Fibroblast of villous mesenchyme (primary cell): ENCODE measurements at places on chromosomes 13 and 19.

- DNase-seq, result peak; percentile 30
These were observed 54.5 kb downstream of the USP12 start for GRCh38 chr13:27117158-27117557.

DNA sequence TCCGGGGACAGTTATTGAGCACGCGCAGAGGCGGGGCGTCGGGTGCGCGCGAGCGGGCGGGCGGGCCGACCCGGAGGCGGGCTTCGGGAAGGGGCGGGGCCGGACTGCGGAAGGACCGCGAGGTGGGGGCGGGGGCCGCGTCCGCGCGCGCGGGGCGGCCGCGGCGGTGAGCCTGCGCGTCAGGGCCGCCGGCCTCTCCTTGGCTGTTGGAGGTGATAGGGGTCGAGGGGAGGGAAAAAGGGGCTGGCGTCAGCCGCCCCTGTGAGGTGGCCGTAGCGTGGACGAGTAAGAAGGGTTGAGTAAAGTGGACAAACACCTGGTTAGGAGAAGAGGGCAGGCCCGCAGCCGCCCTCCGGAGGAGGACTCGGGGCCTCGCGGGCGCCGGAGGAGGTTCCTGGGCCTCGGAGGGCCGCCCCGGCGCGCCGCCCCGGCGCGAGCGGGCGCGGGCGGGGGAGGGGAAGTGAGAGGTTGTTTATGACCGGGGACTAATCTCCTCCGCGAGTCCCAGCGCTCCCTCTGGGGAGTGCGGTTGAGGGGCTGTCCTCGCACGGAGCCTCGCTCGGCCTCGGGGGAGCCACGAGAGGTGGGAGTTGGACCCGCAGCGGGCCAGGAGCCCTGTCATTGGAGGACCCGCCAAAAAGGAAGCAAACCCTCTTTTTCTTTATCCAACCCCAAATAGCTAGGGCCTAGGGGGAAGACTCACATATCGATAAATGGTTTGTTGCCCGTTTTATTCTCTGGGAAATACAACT is 547 bp upstream of the INTS6 start:
- DNase-seq, result no peak

GRCh38 chr13:66974174-66974573 is 256.0 kb downstream of the PCDH9 start:
- no peak for DNase-seq

GRCh38 chr13:75660694-75661093 is 24.6 kb downstream of the LMO7 start:
- DNase-seq, result no peak

GRCh38 chr13:41386211-41386610 is 71.1 kb upstream of the RGCC start:
- no peak for DNase-seq

GRCh38 chr13:61954092-61954491 is 538.4 kb upstream of the PCDH20 start:
- DNase-seq, result peak; percentile 0

GRCh38 chr19:48660852-48661710 is 11.7 kb downstream of the NTN5 start:
- DNase-seq, result peak; percentile 91

- no peak for DNase-seq
These were observed 17.7 kb downstream of the WTIP start for GRCh38 chr19:34499155-34499834.

DNA sequence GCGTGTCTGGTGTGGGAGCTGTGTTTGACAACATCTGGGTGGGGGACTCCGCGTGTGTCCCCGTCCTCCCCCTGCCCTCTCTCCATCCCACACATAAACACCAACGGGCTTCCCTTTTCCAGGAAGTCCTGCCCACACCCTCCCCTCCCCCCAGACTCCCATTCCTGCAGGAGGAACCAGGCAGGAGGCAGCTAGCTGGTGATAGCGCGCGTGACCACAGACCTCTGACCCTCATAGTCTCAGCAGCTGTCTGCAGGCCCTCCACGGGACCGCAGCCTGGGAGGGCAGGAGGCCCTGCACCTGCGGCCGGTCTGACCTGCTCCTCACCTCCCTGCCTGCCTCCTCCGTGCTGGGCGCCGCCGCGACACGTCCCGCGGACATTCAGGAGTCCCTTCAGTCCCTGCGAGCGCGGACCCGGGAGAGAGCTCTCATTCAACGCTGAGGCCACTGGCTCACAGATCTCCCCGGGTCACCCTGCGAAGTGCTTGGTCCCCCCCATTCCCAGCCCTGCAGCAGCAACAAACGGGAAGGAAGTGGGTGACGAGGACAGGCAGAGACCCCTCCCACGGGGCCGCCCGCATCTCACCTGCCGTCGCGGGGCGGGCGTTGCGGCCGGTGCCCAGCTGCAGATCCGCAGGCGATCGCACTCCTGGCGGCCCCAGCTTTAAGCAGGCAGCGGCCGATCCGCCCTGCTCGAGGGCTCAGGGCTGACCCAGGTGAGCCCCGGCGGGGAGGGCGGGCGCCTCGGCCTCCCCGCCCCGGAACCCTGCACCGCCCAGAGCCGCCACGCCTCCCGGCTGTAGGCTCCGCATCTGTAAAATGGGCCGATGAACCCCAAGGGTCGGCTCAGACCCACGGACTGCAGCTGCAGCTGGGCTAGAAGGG is 1.1 kb upstream of the ACP5 start:
- DNase-seq, result peak; percentile 32

GRCh38 chr19:9914001-9914314 is 22.4 kb downstream of the OLFM2 start:
- DNase-seq, result no peak

DNA sequence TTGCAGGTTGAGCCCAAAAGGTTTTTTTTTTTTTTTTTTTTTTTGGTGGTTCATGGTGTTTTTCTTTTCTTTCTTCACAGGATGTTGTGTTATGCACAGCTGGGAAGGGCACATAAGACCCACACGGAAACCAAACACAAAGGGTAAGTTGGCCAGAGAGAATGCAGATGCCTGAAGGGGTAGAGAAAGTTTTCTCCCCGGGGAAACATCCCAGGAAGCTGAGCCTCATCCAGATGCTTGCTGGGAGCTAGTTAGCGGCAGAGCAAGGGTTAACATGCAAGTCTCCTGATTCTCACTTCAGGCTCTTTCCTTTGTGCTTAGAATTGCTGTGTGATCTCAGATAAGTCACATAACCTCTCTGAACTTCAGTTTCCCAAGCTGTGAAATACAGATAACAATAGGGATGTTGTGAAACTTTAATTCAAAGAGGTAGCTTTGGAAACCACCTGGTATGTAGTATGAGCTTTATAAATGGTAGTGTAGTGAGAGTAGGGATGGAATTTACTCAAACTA is 3.1 kb downstream of the ADGRE1 start:
- DNase-seq, result no peak

- DNase-seq, result peak; percentile 61
These were observed 401 bp upstream of the ZNF765 start for GRCh38 chr19:53394522-53394973.

- DNase-seq, result no peak
These were observed 43.2 kb downstream of the ARHGEF7 start for GRCh38 chr13:111158136-111158805.

GRCh38 chr13:110017379-110017778 is 231.0 kb upstream of the IRS2 start:
- DNase-seq, result peak; percentile 88

DNA sequence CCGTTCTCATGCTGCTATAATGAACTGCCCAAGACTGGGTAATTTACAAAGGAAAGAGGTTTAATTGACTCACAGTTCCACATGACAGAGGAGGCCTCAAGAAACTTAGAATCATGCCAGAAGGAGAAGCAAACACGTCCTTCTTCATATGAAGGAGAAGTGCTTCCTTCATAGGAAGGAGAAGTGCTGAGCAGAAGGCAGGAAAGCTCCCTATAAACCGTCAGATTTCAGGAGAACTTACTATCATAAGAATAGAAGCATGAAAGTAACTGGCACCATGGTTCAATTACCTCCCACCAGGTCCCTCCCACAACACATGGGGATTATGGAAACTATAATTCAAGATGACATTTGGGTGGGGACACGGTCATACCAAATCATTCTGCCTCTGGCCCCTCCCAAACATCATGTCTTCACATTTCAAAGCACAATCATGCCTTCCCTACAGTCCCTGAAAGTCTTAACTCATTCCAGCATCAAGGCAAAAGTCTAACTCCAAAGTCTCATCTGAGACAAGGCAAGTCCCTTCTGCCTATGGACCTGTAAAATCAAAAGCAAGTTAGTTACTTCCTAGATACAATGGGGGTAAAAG is 10.6 kb downstream of the ACOD1 start:
- no peak for DNase-seq

DNA sequence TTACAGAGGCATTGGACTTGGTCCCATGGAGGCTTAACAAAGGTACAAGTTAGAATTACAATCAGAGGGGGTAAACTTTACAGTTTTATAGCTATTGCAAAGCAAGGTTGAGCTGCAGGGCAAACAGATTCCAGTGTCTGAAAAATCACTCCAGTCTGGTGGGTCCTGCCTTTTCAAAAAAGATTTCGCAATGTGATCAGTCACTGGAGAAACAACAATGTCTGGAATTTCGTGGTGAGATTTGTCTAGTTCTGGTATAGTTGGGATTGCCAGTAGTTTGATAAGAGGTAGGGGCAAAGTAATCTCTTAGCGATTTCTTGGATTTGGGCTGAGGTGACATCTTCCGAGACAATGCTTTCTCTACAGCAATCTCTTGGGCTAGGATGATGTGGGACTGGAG is 1198.2 kb upstream of the PCDH9 start:
- DNase-seq, result no peak

GRCh38 chr13:25352230-25352629 is 19.5 kb upstream of the ATP8A2 start:
- no peak for DNase-seq

- DNase-seq, result no peak
These were observed 134.8 kb downstream of the B3GLCT start for GRCh38 chr13:31334547-31334946.

DNA sequence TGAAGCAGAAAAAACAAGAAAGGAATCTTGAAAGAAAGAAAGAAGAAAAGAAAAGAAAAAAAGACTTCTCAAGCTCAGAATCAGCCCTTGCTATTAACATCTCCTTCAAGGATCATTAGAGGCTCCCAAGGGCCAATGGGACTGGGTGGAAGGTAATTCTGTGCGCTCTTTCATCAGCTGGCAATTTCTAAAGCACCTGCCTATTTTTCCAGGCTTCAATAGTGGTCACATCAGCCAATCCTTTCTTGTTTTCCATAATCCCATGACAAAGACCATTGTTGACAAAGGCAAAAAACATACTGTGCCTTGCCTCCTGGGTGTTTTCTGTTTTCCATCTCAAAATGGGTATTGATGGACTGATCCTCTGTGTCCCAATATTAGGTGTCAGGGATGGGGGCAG is 88.2 kb upstream of the TSC22D1 start:
- DNase-seq, result no peak

- DNase-seq, result no peak
These were observed 42.3 kb upstream of the GJB6 start for GRCh38 chr13:20274466-20274865.

DNA sequence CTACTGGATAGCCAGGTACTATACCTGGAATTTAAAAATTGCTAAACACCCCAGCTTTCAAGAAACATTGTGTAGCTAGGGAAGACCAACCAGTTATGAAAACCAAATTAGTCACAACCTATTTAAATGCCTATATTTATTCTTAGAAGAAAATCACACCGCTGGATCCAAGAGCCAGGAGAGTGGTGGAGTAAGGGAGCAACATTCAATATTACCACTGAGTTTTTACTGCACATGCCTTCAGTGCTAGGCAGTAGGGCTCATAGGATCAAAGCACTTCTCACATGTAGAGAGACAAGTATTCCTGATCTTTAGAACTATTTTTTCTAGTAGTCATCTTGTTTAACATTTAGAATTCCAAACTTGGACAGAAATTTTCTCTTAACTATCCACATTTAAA is 11.2 kb downstream of the ITM2B start:
- DNase-seq, result no peak

GRCh38 chr13:46554951-46555350 is 2.0 kb downstream of the LRCH1 start:
- peak; percentile 35 for DNase-seq
